DMS 273 treated with DMSO at 0.1 percent for 48 hours (cell line): ENCODE measurements at places on chromosomes 5 and 9.

DNA sequence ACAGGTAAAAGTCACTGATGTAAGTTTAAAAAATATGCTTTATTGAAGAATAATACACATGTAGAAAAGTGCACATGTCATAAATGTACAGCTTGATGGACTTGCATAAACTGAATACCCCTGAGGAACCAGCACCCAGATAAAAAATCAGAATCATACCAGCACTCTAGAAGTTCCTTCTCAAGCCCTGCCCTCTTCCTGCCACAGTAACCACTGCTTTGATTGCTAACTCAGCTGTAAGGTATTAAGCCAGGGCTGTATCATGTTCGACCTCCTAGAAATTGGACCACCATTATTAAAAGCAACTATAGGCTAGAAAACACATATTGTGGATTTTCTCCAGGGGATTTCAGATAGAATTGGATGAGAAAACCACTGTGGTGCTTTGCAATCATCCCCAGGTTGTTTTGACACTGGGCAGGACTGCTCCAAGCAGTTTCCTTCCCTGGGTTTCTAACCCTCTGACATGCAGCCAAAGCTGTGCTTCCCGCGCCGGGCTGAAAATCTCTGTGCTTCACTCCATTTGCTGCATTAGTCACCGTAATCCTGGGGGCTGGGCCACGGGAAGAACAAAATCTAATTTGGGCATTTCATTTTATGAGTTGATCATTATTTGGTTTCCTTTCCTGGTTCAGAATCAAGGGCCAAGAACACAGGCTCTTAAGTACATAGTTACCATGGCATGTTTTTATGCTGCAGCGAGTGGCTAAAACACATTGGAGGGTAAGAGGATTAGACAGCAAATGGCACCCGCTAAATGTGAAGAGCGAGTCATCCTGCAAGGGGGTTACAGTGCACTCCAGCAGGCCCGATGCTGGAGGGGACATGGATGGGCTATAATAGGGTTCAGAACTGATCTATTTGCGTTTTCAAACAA, 139.4 kb upstream of the IL12B start:
- no peak for DNase-seq

DNA sequence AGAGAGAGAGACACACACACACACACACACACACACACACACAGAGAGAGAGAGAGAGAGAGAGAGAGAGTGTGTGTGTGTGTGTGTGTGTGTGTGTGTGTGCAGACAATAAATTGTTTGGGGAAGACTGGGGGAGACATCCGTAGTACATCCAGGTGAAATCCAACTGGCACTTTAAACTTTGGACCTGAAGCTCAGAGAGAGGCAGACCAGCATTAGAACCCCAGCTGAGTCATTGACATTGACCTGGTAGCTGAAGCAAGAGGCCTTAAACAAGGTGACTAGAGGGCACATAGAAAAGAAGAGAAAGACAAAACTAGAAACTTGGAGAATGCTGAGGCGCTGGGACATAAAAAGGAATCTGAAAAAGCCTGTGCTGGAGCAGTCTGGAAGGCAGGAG, 251.5 kb downstream of the CRB2 start:
- no peak for DNase-seq

GRCh38 chr5:74875994-74876791, 10.0 kb upstream of the FAM169A start:
- DNase-seq, result no peak

DNA sequence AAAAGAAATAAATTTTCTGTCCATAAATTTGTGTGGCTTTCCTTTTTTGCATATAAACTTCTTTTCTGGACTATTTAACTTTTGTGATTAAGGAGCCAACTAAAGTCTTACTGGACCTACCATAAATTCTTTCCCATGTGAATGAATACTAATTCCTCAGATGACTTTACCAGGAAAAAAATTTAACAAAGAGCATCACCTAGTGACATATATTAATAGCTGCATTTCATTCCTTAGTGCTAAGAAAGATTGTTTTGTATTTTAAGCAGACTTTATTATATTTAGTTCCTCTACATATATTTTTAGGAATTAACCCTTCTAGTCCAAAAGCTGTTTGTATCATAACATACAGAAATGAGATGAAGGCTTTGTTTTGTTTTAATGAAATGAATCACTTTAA, 64.4 kb downstream of the C9orf85 start:
- DNase-seq, result no peak

GRCh38 chr9:19146441-19147024, 19.2 kb upstream of the PLIN2 start:
- DNase-seq, result no peak

DNA sequence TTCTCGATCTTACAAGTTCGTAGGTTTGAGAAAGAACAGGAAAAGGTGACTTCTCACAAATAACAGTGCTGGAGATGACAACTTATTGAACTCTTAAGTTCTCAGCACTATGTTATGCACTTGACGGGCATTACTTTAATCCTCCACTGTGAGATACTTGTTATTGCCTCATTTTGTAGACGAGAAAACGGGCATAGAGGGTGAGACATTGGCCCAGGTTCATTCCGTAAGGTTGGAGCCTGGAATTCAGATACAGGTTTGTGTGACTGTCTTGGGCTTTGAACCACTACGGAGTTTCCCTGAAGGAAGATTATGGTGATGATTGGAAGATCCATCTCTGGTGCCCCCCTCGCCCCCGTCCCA, 657 bp downstream of the MAT2B start:
- DNase-seq, result no peak

GRCh38 chr9:91729558-91729842, 220.5 kb downstream of the ROR2 start:
- DNase-seq, result no peak

DNA sequence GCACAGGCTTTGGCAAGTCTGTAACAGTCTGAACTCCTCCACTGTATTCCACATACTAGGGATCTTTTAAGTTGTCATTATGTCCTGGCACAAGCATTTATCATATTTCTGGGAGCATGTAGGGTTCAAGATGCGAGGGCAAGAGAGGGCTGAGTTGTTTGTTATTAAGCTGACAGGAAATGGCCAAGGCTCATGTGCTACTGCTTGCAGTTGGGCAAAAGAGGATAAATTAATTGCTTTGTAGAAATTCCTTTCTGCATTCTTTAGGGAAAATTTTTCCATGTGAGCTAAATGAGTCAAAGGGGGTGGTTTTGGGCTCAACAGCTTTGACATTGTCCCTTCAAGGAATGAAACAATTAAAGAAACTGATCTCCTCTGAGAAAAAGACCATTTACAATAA, 35.4 kb downstream of the DOCK8 start:
- no peak for DNase-seq

DNA sequence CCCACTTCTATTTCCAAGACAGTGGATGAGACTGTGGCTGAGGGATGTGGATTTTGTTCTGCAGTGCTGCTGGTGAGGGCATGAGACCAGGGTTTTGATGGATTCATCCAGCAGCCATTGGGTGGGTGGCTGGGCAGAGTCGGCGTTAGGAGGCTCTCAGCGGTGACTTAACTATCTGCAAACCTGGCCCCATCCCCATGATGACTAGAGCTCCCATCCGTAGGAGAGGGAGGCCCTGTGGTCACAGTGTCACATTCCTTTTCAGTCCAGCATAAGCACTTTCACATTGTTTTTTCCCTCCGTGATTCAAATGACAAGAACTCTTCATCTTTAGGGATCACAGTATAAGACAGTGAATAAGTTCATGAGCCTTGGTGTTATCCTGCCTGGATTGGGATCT, 60.4 kb upstream of the SPRY4 start:
- no peak for DNase-seq

- DNase-seq, result no peak
These were observed 37.5 kb downstream of the GSN start for GRCh38 chr9:121305269-121305994.

GRCh38 chr5:115898656-115899055, 56.9 kb downstream of the AP3S1 start:
- DNase-seq, result no peak

DNA sequence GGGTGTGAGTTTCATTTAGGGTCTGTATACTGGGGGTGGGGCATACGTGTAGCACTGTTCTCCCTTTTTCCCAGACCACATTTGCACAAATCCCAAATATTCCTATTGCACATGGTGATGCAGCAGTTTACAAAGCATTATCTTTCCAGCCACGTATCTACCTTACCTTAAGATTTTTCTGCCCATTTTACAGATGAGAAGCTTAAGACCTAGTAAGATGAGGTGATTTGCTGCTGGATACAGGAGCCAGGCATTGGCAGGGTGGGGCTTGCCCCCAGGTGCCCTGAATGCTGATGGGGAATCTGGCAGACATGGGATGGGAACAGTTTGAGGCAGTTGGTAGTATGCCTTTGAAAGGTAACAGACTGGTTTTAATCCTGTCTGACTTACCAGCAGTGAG, 12.5 kb downstream of the LHX2 start:
- no peak for DNase-seq

GRCh38 chr5:146644831-146645230, 128.8 kb upstream of the GPR151 start:
- no peak for DNase-seq

DNA sequence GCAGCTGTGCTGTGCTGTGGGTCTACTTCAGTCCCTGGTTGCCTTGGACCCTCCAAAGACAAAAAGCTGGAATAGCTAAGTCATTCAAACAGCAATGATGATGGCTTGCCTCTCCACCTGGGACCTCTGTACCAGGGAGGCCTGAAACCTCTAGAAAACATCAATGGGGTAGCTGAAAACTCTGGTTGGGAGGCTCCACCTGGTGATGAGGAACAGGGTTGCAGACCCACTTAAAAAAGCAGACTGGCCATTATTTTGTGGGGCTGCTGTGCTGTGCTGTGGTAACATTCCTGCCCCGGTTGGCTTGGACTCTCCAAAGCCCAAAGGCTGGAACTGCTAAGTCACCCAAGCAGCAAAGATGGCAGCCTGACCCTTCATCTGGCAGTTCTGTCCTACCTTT, 839.3 kb upstream of the ARRDC3 start:
- no peak for DNase-seq

DNA sequence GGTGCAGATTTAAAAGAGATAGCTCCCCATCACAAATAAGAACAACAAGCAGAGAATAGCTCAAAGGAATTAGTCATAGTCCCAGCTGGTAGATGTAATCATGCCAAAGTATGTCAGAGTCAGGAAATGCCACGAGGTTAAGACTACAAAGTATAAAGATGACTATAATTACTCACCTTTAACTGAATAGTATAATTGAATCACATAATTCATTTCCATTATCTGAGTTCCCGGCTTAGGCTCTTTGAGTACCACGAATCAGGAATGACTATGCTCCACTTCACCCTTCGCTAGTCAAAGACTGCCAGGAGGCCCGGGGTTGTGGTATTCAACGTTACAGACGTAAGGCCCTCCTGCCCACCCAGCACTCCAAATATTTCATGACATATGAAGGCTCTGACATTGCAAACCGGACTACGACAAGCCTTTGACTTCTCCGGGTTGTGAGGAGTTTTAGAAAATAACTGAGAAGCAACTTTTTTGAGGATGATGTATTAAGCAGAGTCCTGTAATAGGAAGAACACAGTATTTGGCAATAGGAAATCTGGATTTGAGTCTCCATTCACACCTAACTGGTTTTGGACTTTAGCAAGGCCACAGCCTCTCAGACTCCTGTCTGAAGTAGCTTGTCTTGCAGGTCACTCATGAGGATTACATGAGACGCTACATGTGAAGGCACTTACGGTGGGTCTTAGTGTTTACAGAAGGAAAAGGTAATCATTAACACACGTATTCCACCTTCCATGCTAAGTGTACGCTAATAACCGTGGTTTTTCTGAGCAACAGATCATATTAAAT, 64.6 kb downstream of the ENC1 start:
- no peak for DNase-seq

- DNase-seq, result no peak
These were observed 15.1 kb upstream of the LCP2 start for GRCh38 chr5:170312666-170313065.

GRCh38 chr5:33160871-33161270, 279.9 kb upstream of the TARS1 start:
- no peak for DNase-seq

DNA sequence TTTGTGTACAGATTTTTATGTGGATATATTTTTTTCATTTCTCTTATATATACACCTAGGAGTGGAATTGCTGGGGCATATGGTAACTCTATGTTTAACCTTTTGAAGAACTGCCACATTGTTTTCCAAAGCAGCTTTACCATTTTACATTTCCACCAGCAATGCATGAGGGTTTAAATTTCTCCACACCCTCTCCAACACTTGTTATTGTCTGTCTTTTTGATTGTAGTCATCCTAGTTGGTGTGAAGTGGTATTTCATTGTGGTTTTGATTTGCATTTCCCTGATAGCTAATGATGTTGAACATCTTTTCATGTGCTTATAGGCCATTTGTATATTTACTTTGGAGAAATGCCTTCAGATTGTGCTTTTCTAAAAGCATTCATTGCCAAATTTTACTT, 39.1 kb downstream of the YTHDC2 start:
- no peak for DNase-seq

DNA sequence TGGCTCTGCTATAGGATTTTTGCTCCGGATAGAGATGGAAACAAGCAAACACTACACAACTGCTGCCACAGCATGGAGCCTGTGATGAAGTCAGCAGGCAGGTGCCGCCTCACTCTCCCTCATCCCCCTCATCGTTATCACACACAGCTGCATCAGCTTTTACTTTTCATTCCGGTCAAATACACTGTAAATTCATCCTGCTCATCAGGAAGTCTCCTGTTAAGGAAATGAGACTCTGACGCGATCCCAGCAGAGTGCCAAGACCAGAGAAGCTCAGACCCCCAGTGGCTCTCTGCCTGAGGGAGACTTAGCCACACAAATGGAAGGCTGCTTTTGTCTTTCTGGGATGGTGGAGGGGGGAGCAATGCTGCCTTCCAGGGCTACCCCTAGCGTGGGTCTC, 270.2 kb downstream of the ELAVL2 start:
- no peak for DNase-seq

- DNase-seq, result no peak
These were observed 664 bp upstream of the ARSB start for GRCh38 chr5:78985725-78986223.

DNA sequence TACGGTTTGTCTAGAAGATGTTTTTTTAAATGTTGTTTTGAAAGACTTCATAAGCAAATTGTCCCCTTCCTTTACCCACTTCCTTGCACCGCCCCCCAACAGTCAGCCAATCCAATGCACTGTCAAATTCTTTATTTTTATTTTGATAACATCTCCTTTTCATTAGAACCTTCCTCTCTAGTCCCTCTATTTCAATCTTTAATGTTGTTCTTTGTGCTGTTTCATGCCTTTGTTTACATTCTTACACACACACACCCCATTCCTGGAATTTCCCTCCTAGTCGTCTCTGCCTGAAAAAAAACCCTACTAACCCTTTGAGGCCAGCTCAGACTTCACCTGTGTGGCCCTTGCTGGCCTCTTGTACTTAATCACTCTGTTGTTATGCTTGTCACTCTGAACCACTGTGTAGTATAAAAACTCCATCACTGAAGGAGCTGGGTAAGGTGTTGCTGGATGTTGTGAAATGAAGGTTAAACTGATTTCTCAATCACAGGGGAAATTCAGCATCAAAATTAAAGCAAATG, 133.4 kb downstream of the UGCG start:
- DNase-seq, result no peak

GRCh38 chr5:142016556-142016955, 3.7 kb upstream of the GNPDA1 start:
- no peak for DNase-seq
